ENCODE measurements at places on chromosomes 1 and 21.

DNA sequence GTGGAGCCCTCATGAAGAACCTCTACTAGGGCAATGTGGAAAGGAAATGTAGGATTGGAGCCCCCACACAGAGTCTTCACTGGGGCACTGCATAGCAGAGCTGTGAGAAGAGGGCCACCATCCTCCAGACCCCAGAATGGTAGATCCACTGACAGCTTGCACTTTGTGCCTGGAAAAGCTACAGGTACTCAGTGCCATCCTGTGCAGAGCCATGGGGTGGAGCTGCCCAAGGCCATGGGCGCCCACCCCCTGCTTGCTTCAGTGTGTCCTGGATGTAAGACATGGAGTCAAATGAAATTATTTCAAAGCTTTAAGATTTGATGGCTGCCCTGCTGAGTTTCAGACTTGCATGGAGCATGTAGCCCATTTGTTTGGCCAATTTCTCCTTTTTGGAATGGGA is 17.2 kb upstream of the TSHB start:
- no peak for DNase-seq

DNA sequence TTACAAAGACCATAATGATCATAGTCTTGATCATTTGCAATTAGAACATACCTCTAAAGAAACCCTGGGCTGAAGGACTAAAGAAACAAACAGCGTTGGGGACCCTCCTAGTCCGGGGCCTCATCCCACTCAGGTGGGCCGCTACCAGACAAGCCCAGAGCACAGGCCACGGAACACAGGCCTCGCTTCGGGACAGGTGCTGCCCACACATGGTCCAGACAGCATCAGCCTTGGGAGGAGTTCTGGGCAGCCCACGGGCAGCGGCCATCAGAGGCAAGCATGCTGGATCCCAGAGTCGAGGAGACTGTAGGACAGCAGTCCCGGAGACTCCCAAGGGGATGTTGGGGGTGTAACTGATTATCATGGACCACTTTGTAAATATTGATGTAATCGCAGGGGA is 4.9 kb downstream of the C2CD2 start:
- no peak for DNase-seq

DNA sequence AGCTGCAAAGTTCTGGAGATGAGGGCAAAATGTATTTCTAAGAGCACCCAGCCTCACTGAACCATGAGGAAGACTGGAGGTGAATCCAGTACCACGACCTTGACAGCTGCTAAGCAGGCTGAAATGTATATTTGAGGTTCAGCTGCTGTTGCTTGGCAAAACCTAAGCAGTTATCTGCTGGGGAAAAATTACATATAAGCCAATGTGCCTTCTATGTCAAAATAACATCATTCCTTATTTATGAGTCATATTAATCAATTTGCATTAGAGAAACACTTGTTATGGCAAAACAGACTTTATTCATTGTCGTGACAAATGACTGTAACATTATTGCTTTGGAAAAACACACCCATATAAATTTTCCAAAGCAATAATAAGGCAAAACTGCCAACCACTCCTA is 560.5 kb upstream of the NR5A2 start:
- no peak for DNase-seq

GRCh38 chr1:190864013-190864641 is 386.5 kb upstream of the BRINP3 start:
- DNase-seq: no peak

GRCh38 chr21:43884012-43884860 is 19.2 kb downstream of the AGPAT3 start:
- no peak for DNase-seq

DNA sequence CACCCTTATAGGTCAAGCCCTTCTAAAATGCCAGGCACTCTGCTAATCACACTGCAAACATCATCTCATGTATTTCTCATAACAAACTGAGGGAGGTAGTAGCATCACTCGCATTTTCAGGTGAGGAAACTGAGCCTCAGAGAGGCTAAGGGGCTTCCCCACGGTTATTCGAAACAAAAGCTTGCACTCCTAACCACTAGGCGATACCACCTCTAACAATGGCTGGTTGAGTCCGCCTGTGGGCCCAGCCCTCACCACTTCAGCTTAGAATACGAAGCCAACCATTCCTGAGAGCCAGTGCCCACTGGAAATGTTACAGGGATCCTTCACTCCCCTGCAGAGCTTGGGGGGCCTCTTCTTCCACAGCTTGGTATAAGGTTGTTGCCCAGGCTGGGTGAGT is 65.3 kb upstream of the TENT5C start:
- DNase-seq: no peak

- no peak for DNase-seq
These were observed 53.2 kb downstream of the FAM78B start for GRCh38 chr1:166113630-166114029.

DNA sequence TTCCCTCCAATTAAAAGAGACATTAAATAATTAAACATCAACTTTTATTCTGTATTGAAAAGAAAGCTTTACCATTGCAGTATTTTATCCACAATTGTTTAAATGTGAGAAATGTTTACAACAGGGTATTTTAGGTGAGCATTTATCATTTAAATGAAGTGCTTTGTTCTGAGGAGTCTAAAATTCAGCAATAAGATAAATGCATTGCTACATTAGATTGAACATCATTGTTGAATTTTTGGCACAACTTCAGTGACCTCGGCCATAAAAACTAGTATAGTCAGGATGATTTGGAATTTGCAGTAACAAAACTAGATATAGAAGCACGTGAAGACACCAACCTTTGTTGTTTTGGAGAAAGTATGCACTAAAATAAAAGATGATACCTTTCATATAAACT is 692.9 kb downstream of the USP25 start:
- no peak for DNase-seq

- no peak for DNase-seq
These were observed 100.1 kb upstream of the ERG start for GRCh38 chr21:38598413-38598812.

- DNase-seq: no peak
These were observed at the start of gene LDLRAD1 for GRCh38 chr1:54017979-54018378. LDLRAD1 (minus strand) TSS chr1:54018186; CDS start chr1:54018112, 74 bp downstream.

DNA sequence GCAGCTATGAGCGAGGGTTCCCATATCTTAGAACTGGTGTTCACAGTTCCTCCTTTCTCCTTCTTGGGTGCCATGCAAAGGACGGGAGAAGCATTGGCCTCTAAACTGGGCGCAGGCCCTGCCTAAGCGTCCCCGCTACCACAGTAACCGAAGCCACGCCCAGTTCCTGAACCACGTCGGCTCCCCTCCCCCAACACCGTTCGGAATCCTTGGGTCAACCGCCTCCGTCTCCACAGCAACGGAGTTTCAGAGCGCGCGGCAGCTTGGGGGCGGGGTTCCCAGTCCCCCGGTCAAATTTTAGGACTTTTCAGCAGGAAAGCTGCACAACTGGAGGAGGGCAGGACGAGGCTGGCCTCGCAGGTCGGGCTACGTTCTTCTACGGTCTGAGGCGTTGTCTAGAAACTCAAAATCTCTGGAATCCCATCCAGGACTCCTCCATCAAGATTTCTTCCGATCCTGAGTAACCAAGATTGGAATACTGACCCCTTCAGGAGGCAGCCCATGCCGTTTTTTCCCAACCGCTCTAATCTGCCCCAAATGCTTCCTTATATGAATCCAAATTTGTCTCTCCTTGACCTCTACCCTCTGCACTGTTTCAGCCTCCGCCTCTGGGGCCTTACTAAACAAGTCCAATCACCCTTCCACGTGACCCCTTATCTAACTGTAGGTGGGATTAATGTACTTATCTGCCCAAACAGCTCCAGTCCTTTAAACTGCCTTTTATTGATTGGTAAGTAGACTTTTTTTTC is at the start of gene SPAG17:
TSS of gene SPAG17 (minus strand) at position 145 of the 749 bp plus-strand sequence. CDS start at position 74, 71 bp downstream.
- no peak for DNase-seq

GRCh38 chr1:213244664-213245091 is 193.6 kb downstream of the RPS6KC1 start:
- DNase-seq: no peak

GRCh38 chr1:192363177-192363576 is 46.4 kb downstream of the RGS21 start:
- no peak for DNase-seq

- no peak for DNase-seq
These were observed 3.7 kb upstream of the AMIGO1 start for GRCh38 chr1:109513110-109513710.

DNA sequence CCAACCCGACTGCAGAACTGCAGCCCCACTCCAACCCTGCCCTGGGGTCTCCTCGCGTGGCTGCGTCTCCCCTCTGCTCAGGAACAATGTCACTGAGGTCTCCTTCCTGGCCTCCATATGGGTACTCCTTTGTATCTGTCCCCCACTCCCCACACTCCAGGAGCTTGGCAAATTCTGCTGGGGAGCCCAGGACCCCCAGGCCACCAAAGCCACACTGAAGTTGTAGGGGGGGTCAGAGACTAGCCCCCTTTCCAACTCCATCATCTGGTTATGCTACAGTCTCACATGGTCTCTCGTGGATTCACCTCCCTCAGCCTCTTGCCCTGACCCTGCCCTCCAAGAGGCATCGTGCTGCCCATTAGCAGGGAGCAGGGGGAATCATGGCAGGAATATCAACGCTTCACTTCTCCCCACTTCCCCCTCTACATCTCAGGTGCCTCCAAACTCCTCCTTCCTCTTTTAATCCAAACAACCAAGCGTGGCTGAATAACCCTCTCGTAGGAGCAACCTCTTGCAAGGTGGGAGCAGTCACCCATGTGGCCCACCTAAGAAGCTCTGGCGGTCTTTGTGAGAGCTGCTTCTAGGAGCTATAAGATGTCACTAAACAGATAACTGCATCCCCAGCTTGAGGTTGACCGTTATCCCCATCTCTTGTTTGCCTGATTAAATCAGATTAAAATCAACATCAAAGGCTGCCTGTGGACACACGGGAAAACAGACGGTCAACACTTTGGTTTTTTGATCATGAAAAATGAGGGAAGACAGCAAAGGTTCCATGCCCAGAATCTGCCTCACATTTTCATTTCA is 86.4 kb downstream of the MIS18A start:
- DNase-seq: no peak

- no peak for DNase-seq
These were observed 17.0 kb downstream of the DHRS3 start for GRCh38 chr1:12600880-12601633.

DNA sequence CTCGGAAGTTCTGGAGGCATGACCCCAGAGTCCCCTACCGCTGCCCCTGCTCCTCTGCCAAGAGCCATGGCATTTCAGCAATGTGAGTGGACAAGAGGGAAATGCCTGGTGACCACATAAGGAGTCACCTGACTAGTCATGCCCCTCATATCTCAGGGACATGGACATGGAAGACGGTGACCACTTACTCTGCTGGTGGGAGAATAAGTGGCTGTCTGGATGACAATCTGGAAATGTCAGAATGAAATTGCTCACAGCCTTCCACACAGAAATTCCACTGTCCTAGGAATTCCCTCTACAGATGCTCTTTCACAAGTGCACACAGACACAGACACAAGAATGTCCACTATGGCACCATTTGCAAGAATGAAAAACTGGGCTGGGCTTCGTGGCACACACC is 24.3 kb upstream of the PLEKHG5 start:
- DNase-seq: no peak

DNA sequence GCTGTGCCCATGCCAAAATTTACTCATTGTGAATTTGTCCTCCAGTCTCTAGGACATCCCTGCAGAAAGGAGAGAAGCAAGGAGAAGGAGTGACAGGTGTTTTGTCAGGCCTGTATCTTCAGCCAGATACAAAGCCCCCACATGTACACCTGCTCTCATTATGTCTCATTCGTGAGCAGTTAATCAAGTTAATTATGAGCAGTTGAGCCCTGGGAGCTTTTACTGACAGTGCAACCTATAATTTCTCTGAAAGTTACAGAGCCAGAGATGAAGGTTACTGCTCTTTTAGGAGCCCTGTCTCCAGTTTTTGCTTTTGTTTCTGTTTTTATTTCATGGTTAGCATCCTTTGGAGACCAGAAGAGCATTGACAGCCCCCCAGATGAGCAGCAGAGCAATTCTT is 5.0 kb upstream of the ILDR2 start:
- DNase-seq: no peak

GRCh38 chr1:171256940-171257606 is 8.8 kb downstream of the FMO1 start:
- DNase-seq: no peak

DNA sequence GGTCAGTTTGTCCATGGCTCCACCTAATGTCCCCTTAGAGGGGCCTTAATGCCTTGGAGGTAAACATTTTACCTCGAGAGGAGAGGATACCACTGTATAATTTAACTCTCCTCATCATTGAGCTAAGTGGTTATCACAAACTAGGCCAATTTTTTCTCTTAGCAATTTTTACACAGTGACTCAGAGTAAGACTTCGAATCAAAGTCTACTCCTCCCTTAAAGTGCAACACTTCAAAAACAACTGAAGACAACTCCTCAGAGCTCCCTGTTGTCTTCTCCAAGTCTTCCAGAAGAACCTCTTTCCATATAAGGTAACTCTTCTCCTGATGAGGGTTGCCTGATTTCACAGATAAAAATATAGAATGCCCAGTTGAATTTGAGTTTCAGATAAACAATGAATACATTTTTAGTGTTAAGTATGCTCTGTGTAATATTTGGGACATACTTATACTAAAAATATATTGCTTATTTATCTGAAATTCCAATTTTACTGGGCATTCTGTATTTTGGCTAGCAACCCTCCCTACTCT is 4.9 kb upstream of the PTGFRN start:
- DNase-seq: no peak

DNA sequence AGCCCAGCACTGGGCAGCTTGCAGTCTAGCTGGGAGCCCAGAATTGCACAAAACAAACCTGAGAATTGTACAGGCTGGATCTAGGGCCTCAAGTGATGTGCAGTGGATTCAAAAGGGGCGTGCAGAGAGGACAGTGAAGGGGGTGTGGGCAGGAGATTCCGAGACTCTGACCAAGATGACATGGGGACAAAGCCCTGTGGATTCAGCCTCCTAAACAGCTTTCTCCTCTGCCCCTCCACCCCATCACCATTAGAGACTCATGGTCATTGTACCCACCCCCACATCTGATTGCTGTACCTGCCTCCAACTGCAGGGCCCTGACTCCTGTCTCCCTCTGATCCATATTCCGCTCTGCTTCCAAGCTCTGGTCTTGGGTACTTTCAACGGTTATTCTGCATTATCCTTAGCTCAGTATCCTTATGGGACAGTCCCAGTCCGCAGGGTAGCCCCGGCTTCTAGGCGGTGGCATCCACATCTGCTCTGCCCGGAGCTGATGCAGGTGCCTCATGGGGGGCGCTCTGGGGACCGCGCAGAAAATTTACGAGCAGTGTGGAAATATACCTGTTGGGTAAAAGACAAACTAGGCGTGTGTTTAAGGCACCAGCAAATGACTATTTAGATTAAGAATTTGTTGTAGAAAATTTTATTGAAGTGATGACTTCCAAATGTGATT is 1.7 kb upstream of the BMP8A start:
- DNase-seq: no peak

All from stimulated activated CD8-positive, alpha-beta memory T cell treated with anti-CD3 and anti-CD28 coated beads, Interleukin-4, amount 100 ng/mL, for 24 hours (primary cell).